ENCODE measurements at places on chromosomes 12 and 14.

DNA sequence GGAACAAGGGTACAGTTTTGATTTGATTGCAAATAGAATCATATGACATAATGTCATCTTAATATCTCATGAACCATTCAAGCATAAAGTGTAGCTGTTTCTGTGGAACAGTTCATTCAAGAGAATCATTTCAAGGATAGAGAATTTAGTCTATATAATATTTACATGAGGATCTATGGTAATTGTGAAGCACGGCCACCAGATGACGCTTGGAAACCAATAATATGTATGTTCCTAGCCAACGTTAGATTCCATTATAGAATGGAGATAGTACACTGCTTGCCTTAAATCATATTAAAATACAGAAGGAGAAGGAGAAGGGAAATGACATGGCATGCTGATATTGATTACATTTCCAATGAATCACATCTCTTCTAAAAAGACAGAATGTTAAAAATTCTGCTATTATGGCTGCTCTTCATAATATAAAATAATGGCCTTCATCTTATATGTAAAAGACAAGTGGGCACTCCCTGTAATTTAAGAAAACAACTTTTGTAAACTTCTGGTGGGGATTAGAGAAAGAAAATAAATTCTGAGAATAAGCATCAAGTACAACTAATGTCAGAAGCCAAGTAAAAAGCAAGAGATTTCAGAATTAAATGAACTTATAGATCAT lies 351.0 kb downstream of the NAV3 start:
- DNase-seq: peak; percentile 76

DNA sequence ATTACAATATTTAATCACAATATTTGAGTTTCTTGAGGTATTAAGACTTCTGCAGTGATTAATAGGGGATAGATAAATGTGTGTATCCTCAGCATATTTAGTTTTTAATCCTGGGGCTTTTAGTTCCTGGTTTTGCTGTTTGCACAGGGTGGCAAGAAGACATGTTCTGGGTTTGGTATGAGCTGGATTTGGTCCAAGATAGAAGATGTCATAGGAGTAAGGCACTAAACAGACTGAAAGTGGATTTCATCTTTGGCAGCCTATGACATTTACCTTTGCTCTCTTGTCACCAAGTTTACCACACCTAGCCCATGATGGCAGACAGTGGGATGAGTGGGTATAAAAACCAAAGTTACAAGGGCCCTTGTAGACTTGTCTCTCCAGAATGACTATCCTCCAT lies 168.2 kb downstream of the LRRK2 start:
- DNase-seq: no peak

DNA sequence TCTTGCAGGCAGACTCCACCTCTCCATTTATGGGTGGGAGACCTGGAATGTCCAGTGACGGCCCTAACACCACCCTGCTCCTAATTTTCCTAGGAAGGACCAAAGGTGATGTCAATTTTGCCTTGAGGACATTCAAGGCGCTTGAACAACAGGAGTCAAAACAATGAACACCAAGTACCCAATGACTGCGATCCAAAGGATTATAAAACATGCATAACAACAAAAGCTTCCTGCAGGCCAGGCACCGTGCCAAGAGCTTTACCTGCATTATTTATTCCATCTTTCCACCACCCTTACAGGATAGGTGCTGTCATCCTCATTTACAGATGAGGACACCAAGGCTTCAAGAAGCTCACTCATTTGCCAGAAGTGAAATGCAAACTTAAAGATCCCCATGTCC lies 15.2 kb upstream of the FOXN3 start:
- DNase-seq: no peak

- DNase-seq: peak; percentile 6
Measured at GRCh38 chr12:14613718-14614117, 46.0 kb upstream of the PLBD1 start.

DNA sequence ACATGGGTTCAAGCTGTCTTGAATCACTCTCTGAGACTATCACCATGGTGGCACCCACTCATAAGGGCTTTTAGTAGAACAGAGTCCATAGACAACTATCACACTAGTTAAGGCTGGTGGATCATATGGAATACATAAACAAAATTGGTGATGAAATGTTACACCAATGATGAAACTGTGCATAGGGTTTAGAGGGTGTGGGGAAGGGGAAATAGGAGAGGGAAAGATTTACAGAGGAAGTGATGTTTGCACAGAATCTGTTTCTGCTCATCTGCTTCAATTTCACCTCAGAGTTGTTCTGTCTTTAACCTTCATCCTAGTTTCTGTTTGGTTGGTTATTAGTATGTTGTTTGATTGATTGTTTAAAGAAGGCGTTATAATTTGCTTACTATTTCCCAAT lies 2.4 kb upstream of the RXYLT1 start:
- DNase-seq: no peak

GRCh38 chr12:118526255-118527095 lies 150.1 kb downstream of the SUDS3 start:
- no peak for DNase-seq

All from NCI-H2171 treated with DMSO at 0.1 percent for 48 hours (cell line).